ENCODE measurements at places on chromosomes 5 and 9. TPM values are rescaled to one million over a fixed set of nuclear protein-coding genes. Genes with fewer than 3 reads are reported as not detected.

DNA sequence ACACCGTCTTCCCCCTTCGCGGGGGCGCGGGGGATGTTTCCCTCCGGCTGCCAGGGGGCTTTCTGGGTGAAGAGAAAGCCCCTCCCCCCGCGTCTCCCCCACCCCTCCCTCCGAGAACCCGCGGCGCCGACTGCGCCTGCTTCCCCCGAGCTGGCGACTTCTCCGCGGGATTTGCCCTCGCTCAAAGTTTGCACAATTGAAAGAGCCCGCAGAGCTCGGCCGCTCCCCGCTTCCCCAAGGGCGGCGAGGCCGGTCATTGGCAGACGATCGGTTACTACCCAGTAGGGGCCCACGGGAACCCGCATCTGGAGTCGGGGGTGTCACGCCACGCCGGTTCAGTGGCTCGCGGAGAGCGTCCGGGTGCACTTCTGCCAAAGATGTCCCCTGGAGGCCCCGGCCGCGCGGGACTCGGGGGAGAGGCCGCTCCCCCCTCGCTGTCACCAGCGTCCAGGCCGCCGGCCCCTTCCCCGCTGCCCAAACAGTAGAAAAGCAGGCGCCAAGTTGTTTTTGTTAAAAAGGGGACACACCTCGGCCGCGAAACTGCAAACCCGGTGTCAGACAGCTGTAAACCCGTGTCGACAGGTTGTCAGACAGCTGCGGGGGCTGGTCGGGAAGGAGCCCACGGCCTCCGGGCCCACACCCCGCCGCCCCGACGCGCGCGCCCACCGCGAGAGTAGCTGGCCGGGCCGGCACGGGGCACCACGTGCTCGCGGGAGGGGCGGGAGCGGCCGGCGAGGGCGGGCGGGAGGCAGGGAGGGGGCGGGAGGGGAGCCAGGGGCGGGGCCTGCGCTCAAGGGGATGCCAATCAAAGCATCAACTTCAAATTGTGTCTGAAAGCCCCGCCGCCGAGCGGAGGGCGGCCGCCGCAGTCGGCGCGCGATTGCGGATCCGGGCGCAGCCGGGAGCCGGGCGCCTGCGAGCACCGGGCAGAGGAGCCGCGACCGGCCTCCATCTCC, at the start of gene IRX1:
Gene IRX1 (plus strand): TSS at position 827 of the 956 bp plus-strand sequence. CDS start 274 bp downstream, outside the sequence.
- no peak for DNase-seq

GRCh38 chr9:95736891-95737522, 138.5 kb upstream of the ERCC6L2 start:
- no peak for DNase-seq

The SMU1 gene
- 7.2 TPM for total RNA-seq

The BHMT2 gene
- total RNA-seq, result 2.9 TPM

The ZSWIM6 gene
- 8.8 TPM for total RNA-seq

Data from ascending aorta (tissue), 2 donors.